ENCODE measurements at places on chromosomes 12 and 14.
A peak's percentile ranks its signal among the peaks of the same experiment; 100 is the strongest.

DNA sequence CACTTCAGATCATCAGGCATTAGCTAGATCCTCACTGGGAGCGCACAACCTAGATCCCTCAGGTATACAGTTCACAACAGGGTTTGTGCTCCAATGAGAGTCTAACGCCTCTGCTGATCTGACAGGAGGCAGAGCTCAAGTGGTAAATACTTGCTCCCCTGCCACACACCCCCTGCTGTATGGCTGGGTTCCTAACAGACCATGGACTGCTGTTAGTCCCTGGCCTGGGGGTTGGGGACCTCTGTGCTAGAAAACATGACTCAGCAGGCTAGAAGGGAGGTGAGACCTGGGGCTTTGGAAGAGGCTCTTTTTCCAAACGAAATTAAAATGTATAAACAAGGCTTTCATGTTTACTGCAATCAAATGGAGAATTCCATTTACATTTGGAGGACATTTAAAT is 691.1 kb downstream of the FLRT2 start:
- DNase-seq, result no peak

DNA sequence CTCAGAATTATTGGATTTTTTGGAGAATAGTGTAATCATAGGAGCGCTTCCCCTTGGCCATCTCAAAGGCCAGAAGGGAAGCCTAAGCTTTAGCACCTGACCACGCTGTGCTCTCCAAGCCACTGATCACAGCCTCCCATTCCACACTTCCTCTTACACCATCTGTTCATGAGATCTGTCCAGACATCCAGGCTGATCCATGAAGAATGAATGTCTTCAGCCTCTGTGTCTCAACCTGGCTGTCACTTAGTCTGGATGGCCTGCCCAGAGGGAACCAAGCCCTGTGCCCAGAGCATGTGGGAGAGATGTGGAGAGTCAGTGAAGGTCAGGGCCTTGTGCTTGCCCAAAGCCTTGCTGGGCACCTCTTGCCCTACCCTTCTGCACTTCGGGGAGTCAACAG is 40.5 kb downstream of the TSPAN11 start:
- no peak for DNase-seq

DNA sequence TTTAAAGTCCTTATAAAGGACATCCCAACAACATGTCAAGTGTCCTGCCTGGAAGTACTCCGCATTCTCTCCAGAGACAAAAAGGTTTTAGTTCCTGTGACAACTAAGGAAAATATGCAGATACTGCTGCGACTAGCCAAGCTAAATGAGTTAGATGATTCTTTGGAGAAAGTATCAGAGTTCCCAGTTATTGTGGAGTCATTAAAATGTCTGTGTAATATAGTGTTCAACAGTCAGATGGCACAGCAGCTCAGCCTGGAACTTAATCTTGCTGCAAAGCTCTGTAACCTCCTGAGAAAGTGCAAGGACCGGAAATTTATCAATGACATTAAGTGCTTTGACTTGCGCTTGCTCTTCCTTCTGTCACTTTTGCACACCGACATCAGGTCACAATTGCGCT is 40.2 kb downstream of the RIC8B start:
- DNase-seq, result peak; percentile 35

DNA sequence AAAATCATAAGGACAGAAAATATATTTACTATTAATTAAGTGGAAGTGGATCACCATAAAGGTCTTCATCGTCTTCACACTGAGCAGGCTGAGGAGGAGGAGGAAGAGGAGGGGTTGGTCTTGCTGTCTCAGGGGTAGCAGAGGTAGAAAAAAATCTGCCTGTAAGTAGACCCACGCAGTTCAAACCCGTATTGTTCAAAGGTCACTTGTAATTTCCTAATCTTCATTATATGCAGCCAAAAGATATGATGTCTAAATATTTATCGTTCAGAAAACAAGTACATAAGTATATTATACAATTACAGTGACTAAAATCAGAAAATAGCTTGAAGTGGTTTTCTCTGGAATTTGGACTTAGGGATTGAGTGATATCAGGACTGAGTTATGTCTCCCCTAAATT is 72.1 kb downstream of the GTF2A1 start:
- no peak for DNase-seq

DNA sequence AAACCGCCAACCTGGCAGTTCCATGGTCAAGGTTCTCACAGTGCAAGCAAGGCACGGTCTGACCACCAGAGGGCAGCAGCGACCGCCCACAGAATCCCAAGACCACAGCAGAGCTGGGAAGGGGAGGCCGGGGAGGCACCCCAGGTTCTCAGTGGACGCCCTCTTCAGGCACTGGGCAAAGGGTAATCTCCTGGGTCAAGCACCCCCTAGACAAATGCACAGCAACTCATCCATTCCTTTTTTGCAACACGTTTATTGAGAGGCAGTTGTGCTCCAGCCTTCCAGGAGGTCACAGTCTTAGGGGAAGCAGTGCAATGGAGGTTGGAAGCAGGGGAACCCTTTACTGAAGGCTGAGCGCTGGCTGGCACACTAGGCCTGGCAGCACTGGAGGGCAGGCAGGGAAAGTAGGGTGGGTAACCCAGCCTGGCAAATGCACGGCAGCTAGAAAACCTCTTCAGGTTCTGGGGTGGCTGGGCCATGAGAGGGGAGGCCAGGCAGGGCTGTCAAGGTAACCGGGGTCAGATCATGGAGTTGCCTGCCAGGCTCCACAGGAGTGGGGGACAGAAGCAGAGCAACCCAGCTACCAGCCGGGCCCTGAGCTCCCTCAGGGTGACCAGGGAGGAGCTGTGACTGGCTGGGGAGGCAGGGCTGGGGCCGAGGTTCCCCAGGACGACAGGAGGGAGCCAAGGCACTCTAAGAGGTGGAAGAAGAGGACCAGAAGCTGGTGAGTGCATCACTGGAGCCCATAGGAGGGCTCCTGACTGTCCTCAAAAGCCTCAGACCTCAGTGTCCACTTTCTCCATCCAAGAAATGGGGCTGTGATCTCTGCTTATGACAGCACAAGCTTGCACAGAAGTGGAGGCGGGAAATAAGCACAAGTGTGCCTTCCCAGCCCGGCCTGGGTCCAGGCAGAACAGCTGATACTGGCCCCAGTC is 1.8 kb upstream of the RHOF start:
- peak; percentile 94 for DNase-seq

- DNase-seq, result no peak
These were observed 215.8 kb downstream of the PHLDA1 start for GRCh38 chr12:75815756-75816155.

- no peak for DNase-seq
These were observed 32.0 kb upstream of the CCDC60 start for GRCh38 chr12:119302451-119303080.
